LHCN-M2 (cell line): ENCODE measurements at places on chromosomes 13 and 19. TPM values are rescaled to one million over a fixed set of nuclear protein-coding genes. Genes with fewer than 3 reads are reported as not detected.

GRCh38 chr13:109166804-109167203, 537.4 kb downstream of the MYO16 start:
- peak; percentile 49 for DNase-seq

- no peak for DNase-seq
These were observed 63.4 kb downstream of the SMARCA4 start for GRCh38 chr19:11024259-11024658.

- peak; percentile 88 for DNase-seq
These were observed 5.0 kb upstream of the MTMR6 start for GRCh38 chr13:25292301-25292700.

DNA sequence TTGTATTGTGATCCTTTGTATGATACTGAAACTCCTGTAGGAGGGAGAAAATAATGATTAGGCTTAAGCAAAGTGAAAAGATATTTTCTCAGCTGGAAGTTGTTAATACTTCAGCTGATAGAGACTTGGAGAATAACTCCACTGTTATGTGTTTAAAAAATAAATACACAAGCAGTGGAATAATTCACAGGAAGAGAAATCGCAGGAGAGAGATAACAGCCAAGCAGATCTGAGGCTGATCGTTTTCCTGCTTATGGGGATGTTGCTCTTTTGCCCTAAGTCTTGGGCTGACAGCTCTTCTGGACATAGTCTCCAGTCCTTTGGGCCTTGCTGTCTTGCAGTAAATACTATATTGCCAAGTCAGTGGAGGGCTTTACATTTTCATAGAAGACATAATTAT, 93.3 kb downstream of the OLFM4 start:
- DNase-seq = no peak

Gene C19orf85
- total RNA-seq = not detected in 2 replicates

Gene IGFL1
- total RNA-seq = not detected in 2 replicates

Gene NCR1
- not detected in 2 replicates for total RNA-seq

Gene ZNF835
- total RNA-seq = not detected in 2 replicates

Gene C19orf18
- not detected in 2 replicates for total RNA-seq

Gene SIGLEC7
- total RNA-seq = not detected in 2 replicates

Gene PRSS57
- total RNA-seq = not detected in 2 replicates
